Forelimb muscle (tissue), 1 donor: ENCODE measurements at places on chromosomes 12 and 14. TPM values are rescaled to one million over a fixed set of nuclear protein-coding genes. Genes with fewer than 3 reads are reported as not detected.

GRCh38 chr12:46367351-46368029 lies 5.1 kb downstream of the SLC38A2 start:
- DNase-seq: no peak

CLEC4C gene
- 0.23 TPM for polyA plus RNA-seq

MFAP5 gene
- polyA plus RNA-seq: 143 TPM

MYH6 gene
- polyA plus RNA-seq: 7.0 TPM

DNA sequence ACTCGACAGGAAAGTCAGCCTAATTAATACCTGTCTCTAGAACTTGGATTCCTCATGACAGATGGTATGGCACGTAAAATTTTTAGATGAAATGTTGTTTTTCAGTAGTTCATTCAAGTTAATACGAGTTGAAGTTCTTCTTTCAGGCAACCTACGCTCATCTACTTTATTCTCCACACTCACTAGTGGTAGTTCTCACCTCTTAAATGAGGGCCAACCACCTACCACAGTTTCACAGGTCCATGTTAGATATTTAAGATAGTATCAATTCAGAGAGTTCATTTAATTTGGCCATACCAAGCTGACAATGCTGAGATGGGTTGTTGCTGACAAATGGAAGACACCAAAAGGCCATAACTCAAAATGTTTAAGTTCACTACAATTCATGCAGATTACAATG lies 50.6 kb downstream of the NIN start:
- no peak for DNase-seq

- no peak for DNase-seq
These were observed 33.0 kb downstream of the LRCOL1 start for GRCh38 chr12:132577191-132577920.

SLCO1B1 gene
- polyA plus RNA-seq: not detected

PRH1 gene
- 7.3 TPM for polyA plus RNA-seq

DNA sequence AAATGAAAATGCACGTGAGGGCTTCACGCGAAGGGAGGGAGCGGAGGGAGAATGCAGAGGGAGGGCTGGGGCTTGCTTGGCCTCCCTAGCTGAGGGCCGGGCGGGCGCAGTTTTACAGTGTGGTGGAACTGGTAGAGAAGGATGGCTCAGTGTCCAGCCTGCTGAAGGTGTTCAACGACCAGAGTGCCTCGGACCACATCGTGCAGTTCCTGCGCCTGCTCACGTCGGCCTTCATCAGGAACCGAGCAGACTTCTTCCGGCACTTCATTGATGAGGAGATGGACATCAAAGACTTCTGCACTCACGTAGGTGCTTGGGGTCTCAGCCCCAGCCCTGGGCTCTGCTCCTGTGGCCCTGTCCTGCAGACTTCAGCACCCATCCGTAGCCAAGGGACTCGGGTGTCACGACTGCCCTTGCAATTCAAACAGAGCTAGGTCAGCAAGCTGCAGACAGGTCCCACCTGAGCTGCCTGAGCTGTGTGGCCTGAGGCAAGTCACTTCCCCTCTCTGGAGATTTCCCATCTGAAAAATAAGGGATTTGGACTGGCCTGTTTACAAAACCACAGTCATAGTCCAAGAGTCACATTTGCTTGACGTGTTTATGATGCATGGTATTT lies 18.4 kb downstream of the OTUB2 start:
- no peak for DNase-seq

SCARB1 gene
- polyA plus RNA-seq: 20.7 TPM

ARHGAP9 gene
- polyA plus RNA-seq: 4.2 TPM

DNA sequence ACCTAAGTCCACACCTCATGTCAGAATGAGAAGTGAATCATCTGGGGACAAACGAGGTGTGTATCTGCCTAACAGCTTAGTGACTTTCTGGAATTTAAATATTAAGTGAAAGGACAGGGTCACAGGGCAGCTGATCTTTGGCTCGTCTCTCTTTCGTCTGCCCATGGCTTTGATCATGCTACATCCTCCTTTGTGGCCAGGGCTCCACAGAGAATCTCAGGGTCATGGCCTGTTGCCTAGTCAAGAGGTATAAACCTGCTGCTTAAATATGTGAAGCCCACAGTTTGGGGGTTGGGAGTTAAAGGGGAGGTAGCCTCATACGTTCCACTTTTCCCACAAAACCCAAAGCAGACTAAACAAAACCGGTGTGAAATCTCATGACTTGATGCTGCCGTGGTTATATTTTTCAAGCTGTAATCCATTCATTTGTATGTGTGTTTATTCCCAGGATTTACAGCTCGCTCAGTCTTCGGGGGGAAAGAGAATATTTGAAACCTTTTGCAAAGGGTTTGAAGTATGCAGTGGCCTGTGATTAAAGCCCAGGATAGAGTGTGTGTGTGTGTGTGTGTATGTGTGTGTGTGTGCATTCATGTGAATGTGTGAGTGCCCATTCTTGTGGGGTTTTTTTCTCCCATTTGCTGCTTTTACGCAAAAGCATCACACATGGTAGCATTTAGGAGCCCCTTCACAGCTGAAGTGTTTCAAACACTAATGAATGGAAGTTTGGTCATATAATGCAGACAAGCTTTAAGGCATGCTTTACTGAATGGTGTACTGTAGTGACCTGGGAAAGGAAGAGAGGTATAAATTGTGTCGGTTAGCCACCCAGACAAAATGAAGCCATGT lies 137.1 kb downstream of the HMGA2 start:
- DNase-seq: no peak

DNA sequence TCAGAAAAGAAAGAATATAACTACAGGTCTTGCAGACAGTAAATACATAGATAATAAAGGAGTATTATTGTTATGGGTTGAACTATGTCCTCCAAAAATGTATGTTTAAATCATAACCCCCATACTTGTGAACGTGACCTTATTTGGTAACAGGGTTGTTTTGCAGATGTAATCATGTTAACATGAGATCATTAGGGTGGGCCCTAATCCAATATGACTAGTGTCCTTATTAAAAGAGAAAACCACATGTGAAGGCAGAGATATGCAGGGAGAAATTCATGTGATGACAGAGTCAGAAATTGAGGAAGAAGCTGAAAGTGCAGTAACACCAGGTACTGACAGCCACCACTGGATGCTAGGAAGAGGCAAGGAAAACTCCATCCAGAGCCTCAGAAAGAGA lies 29.0 kb downstream of the MAGOHB start:
- DNase-seq: no peak

BIN2 gene
- 2.2 TPM for polyA plus RNA-seq

DNA sequence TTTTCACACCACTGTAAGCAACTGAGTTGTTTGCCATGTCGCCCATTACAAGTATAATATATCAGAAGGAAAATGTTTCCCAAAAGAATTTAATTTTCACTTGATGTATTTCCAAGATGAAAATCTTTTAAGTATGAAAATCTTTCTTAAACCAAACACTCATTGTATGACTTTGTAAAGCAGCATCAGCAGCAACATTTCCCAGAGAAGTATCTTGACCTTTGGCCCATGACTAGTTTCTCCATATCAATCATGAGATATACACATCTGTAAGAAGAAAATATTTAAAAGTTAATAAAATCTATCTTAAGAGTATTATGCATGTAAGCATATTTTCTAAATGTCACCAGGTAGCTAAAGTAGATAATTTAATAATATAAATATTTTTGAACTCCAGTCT lies 52.8 kb downstream of the ATP2B1 start:
- no peak for DNase-seq

- no peak for DNase-seq
These were observed 268 bp downstream of the NDUFB1 start for GRCh38 chr14:92121207-92121669.

GRCh38 chr14:74038020-74038859 lies 19.1 kb downstream of the BBOF1 start:
- peak; percentile 28 for DNase-seq

- no peak for DNase-seq
These were observed 54.8 kb upstream of the CRY1 start for GRCh38 chr12:107148107-107148506.

DNA sequence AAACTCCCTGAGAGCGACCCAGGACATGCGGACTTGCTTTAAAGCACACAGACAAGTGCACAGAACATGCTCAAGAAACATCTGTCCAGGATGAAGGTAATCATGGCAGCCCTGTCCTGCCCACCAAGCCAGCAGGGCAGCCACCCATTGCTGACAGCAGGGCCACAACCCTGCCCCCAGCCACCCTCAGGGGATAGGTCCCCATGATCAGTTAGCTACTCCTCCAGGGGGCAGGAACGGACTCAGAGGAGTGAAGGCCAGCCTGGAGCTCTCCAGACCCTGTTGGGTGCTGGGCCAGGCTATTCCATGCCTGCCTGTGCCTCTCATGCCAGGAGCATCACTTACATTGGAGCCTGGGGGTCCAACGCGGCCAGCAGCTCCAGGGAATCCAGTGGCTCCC lies 15.8 kb downstream of the TMEM106C start:
- DNase-seq: no peak

PMEL gene
- 1.1 TPM for polyA plus RNA-seq

DNA sequence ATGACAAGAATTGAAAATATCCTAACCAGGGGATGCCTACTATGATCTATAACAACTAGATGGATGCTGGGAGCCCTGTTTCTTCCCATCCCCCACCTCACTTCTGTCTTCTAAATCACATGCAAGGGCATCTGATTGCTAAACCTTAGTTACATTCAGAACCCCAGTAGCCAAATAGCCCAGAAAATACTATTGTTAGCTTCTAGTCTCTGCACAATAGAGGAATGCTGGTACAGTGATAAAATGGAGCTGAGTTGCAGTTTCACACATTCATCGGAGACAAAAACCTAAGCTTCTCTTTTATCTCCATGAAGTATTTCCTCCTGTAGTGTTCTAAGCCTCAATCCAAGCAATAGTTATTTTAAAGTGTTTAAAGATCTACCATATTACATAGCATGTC lies 942.9 kb downstream of the RPS29 start:
- no peak for DNase-seq

PPTC7 gene
- 10.6 TPM for polyA plus RNA-seq

CLEC2B gene
- polyA plus RNA-seq: 1.9 TPM

KRT79 gene
- polyA plus RNA-seq: not detected

ZC3H14 gene
- polyA plus RNA-seq: 36.6 TPM

- no peak for DNase-seq
These were observed 5.4 kb downstream of the KCNH5 start for GRCh38 chr14:63039866-63040265.

- no peak for DNase-seq
These were observed 43.0 kb upstream of the BDKRB2 start for GRCh38 chr14:96161636-96162035.

DNA sequence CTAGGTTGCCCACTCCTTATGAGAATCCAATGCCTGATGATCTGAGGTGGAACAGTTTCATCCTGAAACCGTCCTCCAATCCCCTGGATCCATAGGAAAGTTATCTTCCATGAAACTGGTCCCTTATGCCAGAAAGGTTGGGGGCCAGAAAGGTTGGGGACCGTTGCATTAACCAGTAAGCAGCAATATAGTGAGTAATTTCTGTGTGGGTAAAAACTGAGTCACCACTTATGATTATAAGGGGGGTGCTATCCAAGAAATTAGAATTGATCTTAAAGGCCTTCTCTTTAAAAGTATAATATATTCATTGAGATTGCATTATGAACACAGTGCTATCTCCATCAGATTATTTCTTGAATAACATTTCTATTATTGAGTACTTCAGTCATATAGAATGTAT lies 97.2 kb downstream of the PCNX1 start:
- DNase-seq: no peak

C12orf50 gene
- 0.34 TPM for polyA plus RNA-seq

DNA sequence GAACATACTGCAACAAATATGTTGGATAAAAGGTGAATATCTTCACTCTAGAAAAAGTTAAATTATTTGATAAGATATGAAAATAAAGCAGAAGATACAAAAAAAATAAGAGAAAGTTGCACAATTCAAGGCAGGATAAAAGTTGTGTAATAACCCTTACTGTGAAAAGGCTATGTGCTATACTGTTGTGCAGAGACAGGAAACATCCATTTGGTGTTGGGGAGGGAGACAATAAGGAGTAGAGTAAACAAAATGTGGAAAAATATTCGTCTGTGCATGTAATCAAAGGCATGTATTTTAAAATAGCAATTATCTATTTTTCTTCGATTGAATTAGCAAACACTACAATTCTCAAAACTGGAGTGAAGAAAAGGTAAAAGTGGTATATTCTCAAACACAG lies 34.8 kb downstream of the PTHLH start:
- DNase-seq: no peak

DNA sequence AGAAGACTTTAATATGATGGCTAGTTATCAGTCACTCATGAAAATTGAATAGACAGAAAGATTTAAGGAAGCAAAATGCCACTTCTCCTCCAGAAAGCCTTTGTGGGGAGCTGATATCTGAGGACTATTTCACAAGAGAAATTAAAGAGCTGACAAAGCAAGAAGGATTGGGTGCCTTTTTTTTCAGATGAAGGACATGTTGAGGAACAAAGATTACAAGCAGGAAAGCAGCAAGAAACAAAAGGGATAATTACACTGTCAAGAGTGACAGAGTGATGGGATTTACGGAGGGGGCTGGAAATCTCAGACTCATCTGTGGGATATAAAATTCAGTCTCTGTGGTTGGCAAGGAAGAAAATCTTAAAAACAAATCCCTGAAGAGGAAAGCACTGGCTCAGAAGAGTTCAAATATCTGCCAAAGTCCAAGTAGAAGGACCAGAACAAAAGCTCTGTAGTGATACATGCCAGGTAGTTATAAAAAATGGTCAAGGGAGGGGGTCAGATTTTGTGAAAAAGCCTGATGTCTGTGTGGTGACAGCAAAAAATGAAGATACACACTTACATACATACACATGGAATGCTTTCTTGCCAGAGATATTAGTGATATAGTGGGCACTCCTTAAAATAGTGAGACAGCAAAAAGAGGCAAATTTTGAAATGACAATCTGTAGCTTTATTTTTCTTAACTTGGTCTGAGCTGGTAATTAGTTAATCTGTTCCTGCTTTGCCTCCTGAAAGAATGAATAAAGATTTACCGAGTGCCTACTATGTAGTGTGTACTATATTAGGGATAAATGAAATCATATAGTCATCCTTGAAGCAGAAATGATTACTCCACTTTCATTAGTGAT lies 62.9 kb downstream of the EPS8 start:
- no peak for DNase-seq

- no peak for DNase-seq
These were observed 6.8 kb downstream of the SRSF5 start for GRCh38 chr14:69773571-69774276.

SLC7A7 gene
- polyA plus RNA-seq: 25.7 TPM

GRCh38 chr14:104263675-104264358 lies 125.4 kb downstream of the KIF26A start:
- no peak for DNase-seq

DNA sequence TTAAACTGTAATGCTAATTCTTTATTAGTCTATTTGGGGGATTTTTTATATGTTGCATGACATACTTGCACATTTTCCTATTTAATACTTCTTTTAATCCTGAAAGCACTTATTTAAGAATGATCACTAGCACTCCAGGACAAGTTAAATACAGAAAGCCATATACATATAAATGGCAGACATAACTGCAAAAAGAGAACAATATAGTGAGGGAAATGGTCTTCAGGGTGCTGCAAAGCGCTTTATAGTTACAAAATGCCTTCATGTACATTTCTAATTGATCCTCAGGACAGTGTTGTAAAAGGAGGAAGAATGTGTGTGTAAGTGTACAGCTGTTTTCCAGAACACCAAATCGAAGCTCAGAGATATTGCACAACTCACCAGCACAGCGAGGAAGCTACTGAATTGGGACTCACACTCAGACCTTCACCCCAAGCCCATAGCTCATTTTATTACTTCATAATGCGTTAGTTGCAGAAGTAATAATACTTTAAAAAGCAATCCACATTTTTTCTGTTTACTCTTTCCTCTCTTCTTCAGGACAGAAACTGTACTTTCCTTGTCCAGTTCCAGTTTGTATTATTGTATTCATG lies 428.2 kb downstream of the RAD51B start:
- no peak for DNase-seq
